Stimulated activated CD4-positive, alpha-beta T cell treated with anti-CD3 and anti-CD28 coated beads, Interleukin-1b, Interleukin-23, amount 100 ng/mL, for 4 hours (primary cell): ENCODE measurements at places on chromosomes 13 and 19.

GRCh38 chr19:48770266-48770665, 14.9 kb downstream of the FGF21 start:
- DNase-seq, result no peak

DNA sequence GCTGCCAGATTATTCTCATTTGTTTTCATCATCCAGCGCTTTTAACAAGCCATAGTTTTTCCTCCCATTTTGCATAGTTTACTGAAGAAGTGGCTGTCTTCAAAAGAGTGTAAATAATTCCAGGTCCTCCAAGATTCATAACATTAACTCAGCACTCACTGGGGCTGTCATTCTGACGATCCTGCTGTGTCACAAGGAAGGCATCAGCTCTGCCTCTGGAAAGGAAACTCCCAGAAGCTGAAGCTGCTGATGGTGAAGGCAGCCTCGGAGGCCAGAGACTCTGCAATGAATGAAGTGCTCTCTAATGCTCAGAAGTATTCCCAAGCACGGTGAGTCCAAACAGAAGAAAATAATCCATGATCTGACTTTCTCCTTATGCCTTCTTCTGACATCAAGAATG, 60.0 kb downstream of the FLT1 start:
- no peak for DNase-seq

DNA sequence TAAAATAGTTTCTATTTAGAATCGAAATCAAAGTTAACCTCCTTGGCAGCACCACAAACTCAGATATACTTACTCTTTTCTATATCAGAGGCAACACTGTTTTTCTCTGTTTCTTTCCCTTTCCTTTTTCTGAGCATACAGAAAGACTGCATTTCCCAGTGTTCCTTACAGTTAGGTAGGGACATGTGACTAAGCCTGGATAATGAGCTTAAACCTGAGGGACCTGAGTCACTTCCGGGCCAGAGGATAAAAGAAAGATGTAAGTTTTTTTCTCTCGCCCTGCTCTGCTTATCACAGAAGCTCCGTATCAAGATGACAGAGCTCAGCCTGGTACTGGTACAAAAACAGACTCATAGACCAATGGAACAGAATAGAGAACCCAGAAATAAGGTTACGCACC, 531.9 kb downstream of the KLF12 start:
- DNase-seq, result no peak

GRCh38 chr13:109160357-109160756, 530.9 kb downstream of the MYO16 start:
- DNase-seq, result no peak

GRCh38 chr19:47093254-47093653, 20.3 kb downstream of the ZC3H4 start:
- no peak for DNase-seq
